ENCODE measurements at places on chromosomes 7 and 10.

DNA sequence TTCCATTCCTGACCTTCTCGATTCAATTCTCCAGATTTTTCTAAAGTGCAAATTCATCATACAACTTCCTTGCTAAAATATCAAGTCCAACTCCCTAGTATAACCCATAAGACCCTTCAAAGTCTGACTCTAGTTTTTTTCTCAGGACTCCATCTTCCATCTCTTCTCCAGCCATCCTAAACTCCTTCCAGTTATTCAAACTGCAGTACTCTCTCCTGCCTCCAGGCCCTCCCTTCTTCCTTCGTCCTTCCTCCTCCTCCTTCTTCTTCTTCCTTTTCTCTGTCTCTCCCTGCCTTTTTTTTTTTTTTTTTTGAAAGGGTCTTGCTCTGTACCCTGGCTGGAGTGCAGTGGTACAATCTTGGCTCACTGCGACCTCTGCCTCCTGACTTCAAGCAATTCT lies 111.9 kb downstream of the RELN start:
- no peak for DNase-seq

DNA sequence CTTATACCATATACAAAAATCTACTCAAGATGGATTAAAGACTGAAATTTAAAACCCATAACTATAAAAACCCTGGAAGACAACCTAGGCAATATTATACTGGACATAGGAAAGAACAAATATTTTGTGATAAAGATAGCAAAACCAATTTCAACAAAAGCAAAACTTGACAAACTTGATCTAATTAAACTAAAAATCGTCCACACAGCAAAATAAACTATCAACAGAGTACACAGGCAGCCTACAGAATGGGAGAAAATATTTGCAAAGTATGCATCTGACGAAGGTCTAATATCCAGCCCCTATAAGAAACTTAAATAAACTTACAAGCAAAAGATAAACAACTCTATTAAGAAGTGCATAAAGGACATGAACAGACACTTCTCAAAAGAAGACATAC lies 240.1 kb downstream of the HGF start:
- DNase-seq: no peak

- DNase-seq: no peak
Observed at GRCh38 chr7:46343802-46344201, 422.7 kb upstream of the IGFBP3 start.

DNA sequence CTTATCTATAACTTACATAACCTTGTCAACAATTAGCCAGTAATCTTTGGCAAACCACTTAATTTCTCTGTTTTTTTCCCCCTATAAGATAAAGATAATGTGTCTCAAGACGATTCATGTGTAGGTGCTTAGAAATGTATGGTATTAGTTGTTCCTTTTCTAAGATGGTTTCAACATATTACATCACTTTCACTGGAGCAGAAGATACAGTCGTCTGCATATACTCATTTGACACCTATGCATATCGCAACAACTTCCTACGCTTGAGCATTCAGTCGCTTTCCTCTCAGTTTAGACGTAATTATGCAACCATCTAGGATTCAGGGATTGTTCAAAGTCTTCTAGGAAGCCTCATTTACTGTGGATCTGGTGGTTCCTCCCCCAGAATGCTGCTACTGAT lies 396.7 kb downstream of the PHTF2 start:
- DNase-seq: no peak

DNA sequence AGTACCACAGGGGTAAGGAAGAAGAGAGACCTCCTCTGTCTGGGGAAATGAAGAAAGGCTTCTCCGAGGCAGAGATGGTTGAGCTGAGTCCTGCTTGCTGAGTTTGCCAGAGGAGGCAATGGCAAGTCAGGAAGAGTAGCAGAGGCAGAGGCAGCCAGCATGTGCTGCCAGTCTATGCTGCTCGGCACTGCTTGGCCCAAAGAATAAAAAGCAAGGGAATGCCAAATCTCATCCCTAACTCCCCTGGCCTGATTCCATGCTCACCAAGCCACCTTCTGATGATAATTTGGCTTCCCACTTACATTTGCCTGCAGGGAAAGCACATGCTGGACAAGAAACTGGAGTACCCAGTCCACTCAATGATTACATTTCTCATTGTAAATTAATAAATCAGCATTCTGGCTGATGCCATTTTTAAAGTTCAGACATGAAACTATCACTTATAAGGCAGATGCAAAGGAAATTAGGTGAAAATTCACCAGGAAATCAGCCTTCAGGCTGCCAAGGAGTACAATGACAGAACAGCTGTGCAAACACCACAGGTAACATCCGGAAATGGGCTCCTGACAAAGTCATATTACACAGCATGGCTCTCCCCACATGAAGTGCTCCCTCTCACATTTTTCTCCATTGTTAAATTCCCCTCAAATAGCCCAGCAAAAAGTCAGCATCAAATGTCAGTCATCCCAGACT lies 245.9 kb downstream of the MTERF1 start:
- no peak for DNase-seq

GRCh38 chr7:151659219-151659618 lies 139.5 kb upstream of the RHEB start:
- no peak for DNase-seq

GRCh38 chr10:102785818-102786217 lies 42.1 kb downstream of the WBP1L start:
- DNase-seq: peak; percentile 80

GRCh38 chr10:88383276-88383675 lies 199.8 kb downstream of the RNLS start:
- no peak for DNase-seq

DNA sequence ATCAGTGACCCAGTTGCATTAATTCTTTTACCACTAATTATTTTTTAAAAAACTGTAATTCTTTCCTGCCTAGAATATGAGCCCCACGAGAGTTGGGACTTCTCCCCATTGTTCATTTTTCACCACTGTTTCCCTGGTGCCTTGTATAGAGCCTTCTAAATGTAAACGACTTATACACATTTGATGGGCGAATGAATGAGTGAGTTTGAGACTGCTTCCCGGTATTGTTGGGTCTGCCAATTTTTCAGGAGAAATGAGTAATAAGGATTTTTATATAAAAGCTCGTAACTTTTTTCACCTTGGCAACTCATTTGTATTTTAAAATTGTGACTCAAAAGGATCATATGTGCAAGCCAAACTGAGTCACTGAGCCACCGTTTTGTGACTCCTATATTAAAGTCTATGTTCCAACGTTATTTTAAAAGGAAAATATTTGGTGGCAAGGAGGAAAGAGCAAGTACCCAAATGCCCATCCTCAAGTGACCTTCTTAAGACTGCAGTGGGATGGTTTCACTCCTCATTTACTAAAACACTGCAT lies 621.3 kb downstream of the KCNMA1 start:
- DNase-seq: no peak

DNA sequence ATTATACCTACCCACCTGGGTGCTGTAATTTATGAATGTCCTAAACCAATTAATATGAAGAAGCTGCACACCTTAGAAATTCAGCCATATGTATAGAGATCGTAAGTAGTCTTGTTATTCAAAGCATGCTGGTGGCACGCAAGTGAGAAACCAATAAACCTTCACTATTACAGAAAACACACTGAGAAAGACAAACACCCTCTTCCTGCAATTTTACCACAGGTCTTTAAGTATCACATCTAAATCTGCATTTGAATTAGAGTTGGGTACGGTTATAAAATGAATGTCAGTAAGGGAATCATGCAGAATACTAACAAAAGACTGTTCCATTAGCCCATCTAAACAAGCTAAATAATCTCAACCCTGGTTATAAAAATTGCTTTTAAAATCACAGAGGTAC lies 33.8 kb downstream of the CCNJ start:
- no peak for DNase-seq

DNA sequence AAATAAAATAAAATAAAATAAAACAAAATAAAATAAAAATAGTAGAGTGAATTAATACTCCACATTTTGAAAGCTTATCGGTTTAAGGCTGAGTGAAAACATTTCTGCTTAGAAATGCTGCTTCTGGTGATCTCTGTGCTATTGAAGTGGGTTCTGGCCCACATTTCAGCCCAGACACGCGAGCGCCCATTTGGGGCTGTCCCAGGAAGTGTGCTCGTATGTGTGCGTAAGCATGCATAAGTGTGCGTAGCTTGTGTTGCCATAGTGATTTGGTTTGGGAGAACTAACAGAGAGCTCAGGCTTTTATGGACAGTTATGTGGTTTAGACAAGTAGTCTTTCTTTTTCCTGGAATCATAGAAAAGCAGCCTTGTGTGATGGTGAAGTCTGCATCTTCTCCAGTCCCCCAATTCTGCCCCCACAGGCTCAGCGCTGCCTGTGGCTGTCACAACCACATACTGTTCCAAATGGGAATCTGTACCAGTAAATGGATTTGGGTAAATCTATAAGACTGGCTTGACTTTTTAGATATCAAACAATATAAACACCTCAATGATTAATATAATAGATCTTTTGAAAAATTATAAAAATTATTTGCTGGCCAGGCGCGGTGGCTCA lies 29.8 kb upstream of the PURB start:
- DNase-seq: no peak

DNA sequence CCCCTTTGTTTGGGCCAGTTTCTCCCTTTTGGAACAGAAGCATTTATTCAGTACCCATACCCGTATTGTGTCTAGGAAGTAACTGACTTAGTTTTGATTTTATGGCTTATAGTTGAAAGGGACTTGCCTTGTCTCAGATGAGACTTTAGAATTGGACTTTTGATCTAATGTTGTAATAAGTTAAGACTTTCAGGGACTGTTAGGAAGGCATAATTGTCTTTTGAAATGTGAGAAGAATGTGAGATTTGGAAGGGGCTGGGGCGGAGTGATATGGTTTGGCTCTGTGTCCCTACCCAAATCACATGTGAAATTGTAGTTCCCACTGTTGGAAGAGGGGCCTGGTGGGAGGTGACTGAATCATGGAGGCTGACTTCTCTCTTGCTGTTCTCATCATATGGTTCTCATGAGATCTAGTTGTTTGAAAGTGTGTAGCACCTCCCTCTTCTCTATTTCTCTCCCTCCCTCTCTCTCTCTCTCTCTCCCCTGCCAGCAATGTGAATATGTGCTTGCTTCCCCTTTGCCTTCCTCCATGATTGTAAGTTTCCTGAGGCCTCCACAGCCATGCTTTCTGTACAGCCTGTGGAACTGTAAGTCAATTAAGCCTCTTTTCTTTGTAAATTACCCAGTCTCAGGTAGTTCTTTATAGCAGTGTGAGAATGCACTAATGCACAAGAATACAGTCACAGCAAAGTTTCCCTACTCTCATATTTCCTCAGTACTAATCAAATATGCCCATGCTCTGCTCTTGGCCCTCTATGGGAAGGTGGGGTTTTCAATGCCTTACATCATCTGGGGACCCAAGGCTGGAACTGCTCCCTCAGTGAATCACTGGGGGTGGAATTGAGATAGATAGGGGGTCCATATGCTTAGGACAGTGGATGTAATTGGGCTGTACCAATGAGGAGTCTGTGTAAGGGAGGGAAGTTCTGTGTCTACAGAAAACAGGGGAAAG lies 17.2 kb upstream of the AKR1C1 start:
- DNase-seq: no peak

DNA sequence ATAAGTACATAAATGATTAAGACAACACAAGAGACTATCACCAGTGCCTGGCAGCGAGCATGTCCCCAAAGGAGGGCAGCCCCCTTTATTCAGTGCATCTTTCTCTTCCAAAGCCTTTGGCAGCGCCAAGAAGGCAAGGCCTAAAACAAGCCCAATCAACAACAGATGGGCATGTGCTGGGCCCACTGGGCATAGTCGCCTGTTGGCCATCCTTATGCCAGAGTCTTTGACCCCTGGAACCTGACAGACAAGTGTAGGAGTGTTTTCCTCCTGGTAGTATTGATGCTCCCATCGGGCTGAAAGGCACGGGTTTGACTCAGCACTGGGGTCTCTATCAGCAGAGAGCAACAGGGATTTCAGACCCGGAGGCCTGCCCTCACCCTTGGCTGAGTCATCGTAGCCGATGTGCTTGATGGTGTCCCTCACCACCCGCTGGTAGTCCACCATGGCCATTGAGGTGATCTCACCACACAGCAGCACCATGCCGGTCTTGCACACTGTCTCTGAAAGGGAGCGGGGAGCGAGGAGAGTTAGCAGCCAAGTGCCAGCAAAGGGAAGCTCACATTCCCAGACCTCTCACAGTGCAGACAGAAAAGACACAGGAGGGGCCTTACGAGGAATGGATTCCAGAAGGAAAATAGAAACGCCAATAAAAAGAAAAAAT lies 5.8 kb downstream of the MAT1A start:
- no peak for DNase-seq

- DNase-seq: no peak
Observed at GRCh38 chr10:66698069-66698468, 227.8 kb upstream of the LRRTM3 start.

DNA sequence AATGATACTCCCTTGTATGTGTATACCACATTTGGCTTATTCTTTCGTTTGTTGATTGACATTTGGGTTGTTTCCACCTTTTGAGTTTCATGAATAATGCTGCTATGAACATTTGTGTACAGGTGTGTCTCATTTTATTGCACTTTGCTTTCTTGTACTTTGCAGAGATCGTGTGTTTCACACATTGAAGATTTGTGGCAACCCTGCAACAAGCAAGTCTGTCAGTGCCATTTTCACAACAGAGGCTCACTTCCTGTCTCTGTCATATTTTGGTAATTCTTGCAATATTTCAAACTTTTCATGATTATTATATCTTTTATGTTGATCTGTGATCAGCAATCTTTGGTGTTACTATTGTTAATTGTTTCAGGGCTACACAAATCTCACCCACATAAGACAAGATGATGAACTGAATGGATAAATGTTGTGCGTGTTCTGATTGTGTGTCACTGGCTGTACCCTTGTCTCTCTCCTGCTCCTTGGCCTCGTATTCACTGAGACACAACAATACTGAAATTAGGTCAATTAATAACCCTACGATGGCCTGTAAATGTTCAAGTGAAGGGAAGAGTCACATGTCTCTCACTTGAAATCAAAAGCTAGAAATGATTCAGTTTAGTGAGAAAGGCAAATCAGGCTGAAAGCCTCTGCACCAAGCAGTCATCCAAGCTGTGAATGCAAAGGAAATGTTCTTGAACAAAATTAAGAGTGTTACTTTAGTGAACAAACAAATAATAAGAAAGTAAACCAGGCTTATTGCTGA lies 133.6 kb upstream of the JCAD start:
- DNase-seq: no peak

- DNase-seq: no peak
Observed at GRCh38 chr7:56091591-56091990, 1.2 kb downstream of the PHKG1 start.

GRCh38 chr7:156892081-156892800 lies 742 bp downstream of the LMBR1 start:
- no peak for DNase-seq

GRCh38 chr10:118256825-118257570 lies 85.1 kb downstream of the FAM204A start:
- no peak for DNase-seq

GRCh38 chr10:127974911-127975310 lies 68.0 kb downstream of the PTPRE start:
- no peak for DNase-seq

- peak; percentile 31 for DNase-seq
Observed at GRCh38 chr7:115707258-115708012, 323.1 kb downstream of the TFEC start.

DNA sequence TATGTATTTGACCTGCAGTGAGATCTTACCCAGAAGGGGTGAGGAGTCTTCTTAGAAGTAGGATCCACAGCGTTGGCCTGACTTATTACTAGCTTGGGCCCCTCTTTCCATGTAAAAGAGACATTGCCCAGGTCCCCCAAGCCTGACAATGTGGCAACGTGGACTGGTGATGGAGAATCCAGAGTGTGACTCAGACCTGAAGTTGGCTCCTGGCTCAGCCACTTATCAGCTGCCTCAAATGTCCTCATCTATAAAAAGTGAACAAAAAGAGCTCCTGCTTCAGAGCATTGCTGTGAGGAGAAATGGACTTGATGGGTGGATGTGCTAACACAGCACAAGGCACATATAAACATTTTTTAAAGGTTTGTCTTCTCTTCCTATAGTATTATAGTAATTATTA lies 35.4 kb upstream of the TECTB start:
- DNase-seq: no peak
